ENCODE measurements at places on chromosomes 13 and 19.

- no peak for DNase-seq
These were observed 883 bp downstream of the NPHS1 start for GRCh38 chr19:35851213-35852028.

DNA sequence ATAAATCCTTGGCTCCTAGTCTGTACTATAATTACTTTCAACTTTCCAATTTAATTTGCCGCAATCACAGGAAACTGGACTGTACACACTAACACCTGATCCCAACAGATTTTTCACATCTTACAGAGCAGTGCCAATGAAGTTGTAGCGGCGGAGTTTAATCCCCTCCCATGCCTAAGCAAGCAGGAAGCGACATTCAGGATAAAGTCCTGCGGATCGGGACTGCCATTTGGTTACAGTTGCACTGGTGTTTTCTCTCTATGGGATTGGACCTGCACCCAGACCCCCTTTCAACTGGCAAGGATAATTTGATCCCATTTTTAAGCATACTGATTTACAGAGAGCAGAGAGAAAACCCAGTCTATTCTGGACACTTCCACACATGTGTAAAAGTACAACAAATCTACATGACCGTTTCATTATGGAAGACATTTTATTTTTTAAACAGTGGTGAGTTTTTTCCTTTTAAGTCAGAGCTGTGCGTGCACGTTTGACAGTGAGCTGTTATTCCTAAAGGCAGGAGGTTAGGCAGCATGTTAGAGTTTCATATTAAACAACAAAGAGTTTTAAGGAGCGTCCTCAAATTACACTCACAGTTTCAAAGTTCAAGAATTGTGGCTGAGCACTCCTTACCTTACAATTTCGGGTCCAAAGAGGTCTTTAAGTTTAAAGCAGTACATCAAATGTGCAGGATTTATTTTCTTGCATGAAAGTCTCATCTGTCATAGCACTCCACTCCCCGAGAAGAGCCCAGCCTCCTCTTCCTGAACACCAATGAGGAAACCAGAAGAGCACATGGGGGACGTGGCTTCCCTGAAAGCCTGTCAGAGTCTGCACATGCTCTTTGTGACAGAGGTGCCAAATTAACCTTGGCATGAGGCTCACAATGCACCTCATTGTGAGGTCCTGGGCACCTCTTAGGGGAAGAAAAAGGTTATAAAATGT, 141.6 kb upstream of the RFC3 start:
- no peak for DNase-seq

DNA sequence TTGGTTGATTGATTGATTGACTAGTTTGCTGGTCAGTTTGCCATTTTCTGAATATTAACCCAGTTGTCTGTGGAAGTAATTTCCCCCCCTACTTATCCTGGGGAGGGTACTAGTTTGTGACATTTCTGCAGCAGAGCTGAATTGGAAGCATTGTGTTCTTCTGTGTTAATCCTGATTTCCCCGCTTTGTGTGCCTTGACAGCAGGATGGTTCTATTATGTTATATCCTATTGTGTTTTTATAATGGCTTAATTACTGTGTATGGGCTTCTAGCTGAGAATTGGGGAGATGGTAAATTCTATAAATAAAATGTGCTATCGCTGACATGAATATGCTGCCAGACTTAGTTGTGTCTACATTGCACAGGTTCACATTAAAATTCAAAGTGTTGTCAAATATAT, 499.7 kb downstream of the COG6 start:
- DNase-seq, result no peak

- DNase-seq, result no peak
These were observed 638.2 kb upstream of the MIR17HG start for GRCh38 chr13:90709319-90709718.

DNA sequence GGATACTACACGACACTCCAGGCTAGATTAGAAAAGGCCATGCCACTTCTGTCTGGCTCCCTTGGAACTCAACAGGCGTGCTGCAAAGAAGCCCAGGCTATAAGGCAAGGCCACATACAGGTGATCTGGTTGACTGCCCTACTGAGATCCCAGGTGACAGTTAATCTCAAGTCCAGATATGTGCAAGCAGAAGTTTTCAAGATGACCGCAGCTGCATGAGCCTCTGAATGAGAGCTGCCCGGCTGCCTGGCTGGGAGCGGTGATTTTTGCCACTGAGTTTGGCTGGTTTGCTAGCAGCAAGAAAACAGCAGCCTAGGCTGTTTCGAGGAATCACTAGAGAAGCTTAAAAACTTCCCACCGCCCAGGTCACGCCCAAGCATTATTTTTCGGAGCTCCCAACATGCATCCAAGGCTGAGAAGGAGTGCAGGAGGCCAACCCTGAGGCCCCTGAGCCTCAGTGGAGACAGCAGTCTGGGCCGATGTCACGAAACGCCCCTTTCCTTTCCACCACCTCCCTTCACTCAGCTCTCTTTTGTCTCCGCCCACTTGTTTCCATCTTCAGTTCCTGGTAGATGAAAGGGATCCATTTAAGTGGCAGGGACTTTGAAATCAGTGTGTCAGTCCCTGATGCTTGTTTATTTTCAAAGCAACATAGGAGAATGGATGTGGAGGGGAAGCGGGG, 14.0 kb upstream of the URI1 start:
- DNase-seq, result no peak

GRCh38 chr19:6056801-6057650, 53.3 kb downstream of the RFX2 start:
- no peak for DNase-seq

- no peak for DNase-seq
These were observed 1.1 kb downstream of the PLEKHJ1 start for GRCh38 chr19:2234996-2235380.

DNA sequence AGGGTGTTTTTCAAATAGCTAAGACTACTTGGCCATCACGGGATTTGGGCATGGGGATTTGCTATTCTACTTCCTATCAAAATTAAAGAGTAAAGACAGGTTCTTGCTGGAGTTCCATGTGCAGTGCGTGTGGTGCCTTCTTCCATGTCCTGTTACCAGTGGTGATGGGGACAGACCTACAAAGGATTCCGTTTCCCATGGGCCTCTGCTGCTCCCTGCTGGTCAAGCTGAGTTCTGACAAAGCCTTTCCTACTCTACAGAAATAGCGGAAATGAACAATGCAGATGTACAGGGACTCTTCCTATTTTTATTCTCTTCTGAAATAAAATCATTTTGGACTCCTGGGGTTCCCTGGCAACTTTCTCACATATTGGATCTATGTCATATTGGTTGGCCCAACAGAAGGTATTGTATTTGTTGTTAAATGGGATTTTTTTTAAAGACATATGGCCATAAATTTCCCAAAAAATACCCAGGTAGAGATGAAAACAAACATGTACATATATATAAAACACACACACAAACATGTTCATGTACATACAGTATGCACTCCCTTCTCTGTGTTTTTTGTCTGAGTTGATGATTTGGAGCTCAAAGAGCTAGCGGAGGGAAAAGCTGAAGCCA, 90.5 kb upstream of the SLC15A1 start:
- DNase-seq, result no peak

GRCh38 chr13:31350560-31350959, 150.8 kb downstream of the B3GLCT start:
- no peak for DNase-seq

- DNase-seq, result no peak
These were observed 569 bp upstream of the MCF2L start for GRCh38 chr13:112968380-112968909.

- no peak for DNase-seq
These were observed 5.9 kb downstream of the SHD start for GRCh38 chr19:4284974-4285373.

DNA sequence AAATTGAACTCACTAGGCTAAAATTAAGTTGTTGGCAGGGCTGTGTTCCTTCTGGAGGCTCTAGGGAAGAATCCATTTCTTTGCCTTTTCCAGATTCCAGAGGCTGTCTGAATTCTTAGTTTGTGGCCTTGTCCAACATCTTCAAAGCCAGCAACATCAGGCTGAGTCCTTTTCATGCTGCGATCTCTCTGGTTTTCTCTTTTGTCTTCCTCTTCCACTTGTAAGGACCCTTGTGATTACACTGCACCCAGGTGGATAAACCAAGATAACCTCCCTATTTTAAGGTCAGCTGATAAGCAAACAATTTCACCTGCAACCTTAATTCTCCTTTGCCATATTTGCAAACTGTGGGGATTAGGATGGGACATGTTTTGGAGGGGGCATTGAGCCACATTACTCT, 11.5 kb downstream of the UTP14C start:
- DNase-seq, result no peak

- no peak for DNase-seq
These were observed 35.0 kb downstream of the B3GLCT start for GRCh38 chr13:31234729-31235128.

DNA sequence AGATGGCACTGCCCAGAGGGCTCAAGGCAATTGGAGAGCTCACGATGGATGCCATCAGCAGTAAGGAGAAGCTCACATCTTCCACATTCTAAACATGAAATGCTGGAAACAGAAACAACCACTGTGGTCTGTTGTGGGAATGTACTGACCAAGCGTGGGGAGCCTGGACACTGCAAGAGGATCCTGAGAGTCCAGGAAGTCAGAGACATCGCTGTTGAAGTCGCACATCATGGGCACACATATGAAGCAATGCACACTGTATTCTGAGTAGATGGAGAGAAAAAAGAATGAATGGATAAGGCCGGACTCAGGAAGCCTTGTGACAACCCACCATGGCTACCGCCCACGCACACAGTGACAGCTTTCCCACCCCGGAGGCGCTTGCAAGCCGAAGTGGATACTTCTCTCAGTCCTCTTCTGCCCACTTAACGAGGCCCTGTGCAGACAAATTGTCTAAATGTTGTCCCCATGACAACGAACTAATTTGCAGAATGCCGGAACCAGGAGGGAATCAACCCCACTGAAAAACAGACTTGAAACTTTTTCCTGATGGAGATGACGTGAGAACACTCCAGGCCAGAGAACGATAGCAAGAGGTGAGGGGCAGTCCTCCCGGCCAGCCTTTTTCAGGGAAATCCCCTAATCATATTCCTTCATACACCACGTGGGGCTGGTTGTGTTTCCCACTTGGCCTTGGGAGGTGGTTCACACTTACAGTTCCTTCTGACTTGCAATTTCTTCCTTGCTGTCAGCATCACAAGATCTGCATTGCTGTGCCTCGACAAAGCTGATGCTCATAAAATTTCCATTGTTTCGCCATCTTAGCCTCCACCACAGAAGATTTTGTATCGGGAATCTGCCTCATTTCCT, 109.6 kb upstream of the SERP2 start:
- DNase-seq, result no peak

GRCh38 chr19:21604951-21605476, 99.6 kb downstream of the ZNF429 start:
- no peak for DNase-seq

DNA sequence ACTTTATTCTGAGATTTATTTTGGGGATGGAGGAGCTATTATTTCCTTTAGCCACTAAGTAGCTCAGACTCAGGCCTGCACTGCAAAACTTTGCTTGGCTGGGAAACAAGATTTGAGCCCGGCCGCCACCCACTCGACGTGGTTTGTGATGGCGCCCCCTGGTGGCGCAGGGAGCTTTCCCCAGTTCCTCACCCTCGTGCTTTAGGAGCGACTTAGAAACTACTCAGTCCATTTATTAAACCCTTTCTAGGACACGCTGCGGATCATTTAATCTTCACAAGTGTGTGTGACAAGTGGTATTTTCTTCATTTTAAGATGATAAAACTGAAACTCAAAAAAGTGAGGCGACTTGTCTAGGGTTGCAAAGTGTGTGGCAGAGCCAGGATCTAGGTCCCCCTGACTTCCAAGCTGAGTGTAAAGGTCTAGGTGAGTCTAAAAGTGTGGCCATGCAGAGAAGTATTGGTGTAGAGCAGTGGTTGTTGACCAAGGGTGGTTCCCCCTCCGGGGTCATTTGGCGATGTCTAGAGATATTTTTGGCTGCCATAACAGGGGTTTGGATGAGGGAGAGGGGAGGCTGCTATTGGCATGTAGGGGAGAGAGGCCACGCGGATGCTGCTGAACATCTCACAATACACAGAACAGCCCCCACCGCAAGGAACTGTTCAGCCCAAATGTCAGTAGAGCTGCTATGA, 2.2 kb downstream of the CXCL17 start:
- peak; percentile 83 for DNase-seq

DNA sequence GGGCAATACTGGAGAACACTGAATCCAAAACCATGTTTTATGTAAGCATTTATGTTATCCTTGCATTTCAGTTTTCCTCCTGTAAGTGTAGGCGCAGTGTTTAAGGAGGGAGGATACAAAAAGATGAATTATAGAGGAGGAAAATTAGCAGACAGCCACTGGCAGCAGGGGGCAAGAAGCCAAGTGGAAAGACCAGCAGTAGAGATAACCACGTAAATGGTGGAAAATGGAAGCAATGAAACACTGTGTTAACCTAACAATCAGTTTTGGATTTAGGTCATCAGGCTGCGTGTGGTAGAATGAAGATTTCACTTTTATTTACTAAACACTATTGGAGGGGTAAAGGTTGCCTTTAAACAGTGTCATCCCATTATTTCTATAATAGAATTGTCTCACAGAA, 447.3 kb downstream of the GPC6 start:
- no peak for DNase-seq

- no peak for DNase-seq
These were observed 1.8 kb downstream of the PCDH17 start for GRCh38 chr13:57633141-57633949.

DNA sequence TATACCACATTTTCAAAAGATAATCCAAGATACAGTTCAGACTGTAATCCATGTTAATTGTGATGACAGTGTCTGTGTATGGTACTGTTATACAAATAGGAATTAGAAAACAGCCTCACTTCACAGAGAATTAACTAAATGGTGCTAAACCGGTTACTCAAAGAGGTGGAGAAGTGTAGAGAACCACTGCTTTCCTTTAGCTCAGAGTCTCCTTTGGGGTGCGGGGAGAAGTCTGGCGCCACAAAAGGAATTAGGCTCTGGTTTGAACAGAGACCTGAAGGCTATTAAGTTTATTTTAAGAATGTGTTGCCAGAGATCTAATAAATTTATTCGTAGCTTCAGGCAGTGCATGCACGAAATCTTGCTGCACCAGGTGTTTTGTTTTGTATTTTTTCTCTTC, 65.8 kb downstream of the FREM2 start:
- no peak for DNase-seq

DNA sequence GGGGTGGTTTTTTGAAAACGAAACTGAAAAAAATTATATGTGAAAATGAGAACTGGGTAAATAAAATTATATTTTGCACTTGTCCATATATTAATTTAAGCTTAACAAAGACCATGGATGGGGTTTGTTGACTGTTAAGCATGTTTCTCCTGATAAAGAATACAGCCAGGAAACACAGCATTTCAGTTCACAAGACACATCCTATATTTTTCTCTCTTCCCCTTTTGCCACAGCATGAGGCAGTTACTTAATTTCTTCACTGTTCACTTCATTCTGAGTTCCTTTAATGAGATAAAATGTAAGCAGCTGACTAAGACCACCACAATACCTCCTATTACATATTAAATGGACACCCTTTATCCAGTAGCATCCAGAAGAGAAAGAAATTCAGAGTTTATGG, 64.0 kb downstream of the RXFP2 start:
- DNase-seq, result no peak

GRCh38 chr19:46599716-46600373, 1.3 kb upstream of the CALM3 start:
- DNase-seq, result no peak

- no peak for DNase-seq
These were observed 60.5 kb downstream of the ATP7B start for GRCh38 chr13:51950722-51951121.

- no peak for DNase-seq
These were observed 80.3 kb upstream of the UQCRFS1 start for GRCh38 chr19:29293292-29293691.

GRCh38 chr13:99929866-99930265, 41.7 kb downstream of the ZIC5 start:
- no peak for DNase-seq

All from stimulated activated CD4-positive, alpha-beta T cell treated with anti-CD3 and anti-CD28 coated beads, TNF-alpha, amount 100 ng/mL, for 1 hour (primary cell).